ENCODE measurements at places on chromosomes 2 and 18. TPM values are rescaled to one million over a fixed set of nuclear protein-coding genes. Genes with fewer than 3 reads are reported as not detected.

Gene IL1R2
- 0.06 TPM for polyA plus RNA-seq

Gene RAMP1
- 3.9 TPM for polyA plus RNA-seq

Gene SDC1
- 71.4 TPM for polyA plus RNA-seq

Gene TBR1
- polyA plus RNA-seq = not detected

Gene SLC9A4
- polyA plus RNA-seq = not detected

Gene DSG3
- 0.02 TPM for polyA plus RNA-seq

Gene FN1
- 42.4 TPM for polyA plus RNA-seq

Gene GALR1
- polyA plus RNA-seq = 0.09 TPM

Gene GLI2
- polyA plus RNA-seq = 18.4 TPM

Measured in H1 (cell line).